ENCODE measurements at places on chromosomes 2 and 18. TPM values are rescaled to one million over a fixed set of nuclear protein-coding genes. Genes with fewer than 3 reads are reported as not detected.
A peak's percentile ranks its signal among the peaks of the same experiment; 100 is the strongest.

NEURL3 gene
- total RNA-seq = not detected

HNMT gene
- total RNA-seq = 0.36 TPM

ZNF396 gene
- 0.67 TPM for total RNA-seq

CDH19 gene
- not detected for total RNA-seq

DNA sequence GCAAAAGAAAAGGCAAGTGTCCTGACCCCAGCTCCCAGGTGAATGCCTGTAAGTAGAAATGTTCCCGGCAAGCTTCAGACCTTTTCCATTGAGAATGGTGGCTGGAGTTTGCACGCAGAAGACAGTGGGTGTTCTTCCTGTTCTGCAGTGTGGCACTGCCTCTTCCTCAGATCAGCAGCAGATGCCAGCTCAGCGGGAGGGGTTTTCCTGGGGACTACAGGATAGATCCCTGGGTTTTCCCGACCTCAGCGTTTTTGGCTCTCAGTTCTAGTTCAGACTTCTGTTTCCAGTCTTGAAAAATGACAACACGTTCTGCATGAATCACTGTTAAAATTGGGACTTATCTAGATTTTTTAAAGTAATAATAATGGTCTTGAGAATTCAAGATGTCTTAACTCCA lies 39.2 kb downstream of the GRHL1 start:
- DNase-seq = no peak

DNA sequence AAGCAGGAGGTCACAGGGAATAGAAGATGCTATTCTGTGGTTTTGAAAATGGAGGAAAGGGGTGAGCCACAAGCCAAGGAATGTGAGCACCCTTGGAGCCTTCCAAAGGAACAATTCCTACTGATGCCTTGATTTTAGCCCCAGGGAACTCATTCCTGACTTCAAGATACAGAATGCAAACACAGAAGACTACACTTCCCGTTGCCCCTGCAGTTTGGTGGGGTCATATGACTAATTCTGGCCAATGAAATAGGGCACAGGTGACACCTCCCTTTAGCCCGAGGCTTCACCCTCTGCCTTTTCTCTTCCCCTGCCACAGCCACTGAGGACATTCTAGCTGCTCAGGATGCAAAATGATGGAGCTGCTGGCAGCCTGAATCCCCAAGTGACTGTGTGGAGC lies 126.1 kb downstream of the INHBB start:
- no peak for DNase-seq

- DNase-seq = no peak
Measured at GRCh38 chr2:100878000-100878791, 58.3 kb downstream of the NPAS2 start.

- DNase-seq = peak; percentile 94
Measured at GRCh38 chr2:54728669-54729120, 5.2 kb downstream of the EML6 start.

- no peak for DNase-seq
Measured at GRCh38 chr2:223264541-223265193, 212.7 kb downstream of the KCNE4 start.

- DNase-seq = no peak
Measured at GRCh38 chr2:20560891-20561636, 89.8 kb downstream of the HS1BP3 start.

DNA sequence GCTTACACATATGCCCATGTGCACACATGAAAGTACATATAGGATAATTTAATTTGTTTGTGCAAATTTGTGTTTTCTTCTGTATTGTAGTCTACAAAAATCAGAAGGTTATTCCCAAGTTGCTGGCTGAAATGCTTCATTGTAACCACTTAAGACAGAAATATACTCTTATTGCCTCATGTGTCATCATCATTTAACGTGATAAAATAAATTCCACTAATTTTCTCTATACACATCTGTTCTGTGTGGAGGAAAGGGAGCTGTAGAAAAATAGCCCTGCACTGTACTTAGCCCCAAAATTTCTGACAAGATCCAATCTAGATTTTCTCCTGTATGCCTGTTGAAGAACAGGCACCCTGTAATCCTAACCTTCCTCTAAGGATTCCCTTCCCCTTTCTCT lies 20.4 kb upstream of the NR4A2 start:
- DNase-seq = no peak

DNA sequence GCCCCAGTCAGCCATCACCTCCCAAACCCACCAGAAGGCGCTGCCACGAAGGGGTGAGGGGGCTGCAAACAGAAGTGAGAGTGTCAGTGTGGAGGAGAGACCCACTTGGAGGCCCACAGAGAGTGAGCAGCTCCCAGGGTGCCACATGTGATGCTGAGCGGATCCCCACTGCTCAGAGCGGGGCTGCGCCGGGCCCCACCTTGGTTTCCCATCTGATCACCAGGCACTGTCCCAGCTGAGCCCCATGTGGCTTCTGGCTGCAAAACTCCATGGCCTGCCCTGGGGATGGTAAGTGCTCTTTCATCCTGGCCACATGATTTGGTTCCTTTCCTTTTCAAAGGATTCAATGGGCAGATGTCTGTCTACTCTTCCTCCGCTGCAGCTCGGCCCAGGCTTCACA lies 23.8 kb downstream of the SNORC start:
- no peak for DNase-seq

GRCh38 chr2:140714586-140714985 lies 1416.2 kb downstream of the LRP1B start:
- no peak for DNase-seq

Data from HFFc6 (cell line).